ENCODE measurements at places on chromosomes 2 and 18.

DNA sequence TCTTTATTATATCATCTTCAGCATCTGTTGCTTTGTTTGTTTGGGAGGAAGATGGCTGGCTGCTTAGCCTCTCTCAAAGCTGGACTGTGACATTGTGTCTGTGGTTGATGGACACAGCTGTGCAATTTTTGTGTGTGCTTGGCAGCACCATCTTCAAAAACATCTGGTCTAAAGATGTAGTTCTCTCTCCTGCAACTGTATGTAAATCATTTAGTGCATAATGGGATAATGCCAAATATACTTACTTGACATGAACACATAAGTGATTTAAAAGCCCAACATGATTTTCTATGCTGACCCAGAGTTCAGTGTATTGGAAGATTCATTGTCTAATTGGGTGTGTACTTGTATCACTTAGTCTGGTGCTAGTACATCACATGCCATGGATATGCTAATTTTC, 112.2 kb downstream of the MAP4K4 start:
- DNase-seq, result no peak

- DNase-seq, result no peak
Observed at GRCh38 chr2:152488075-152488474, 153.1 kb downstream of the FMNL2 start.

DNA sequence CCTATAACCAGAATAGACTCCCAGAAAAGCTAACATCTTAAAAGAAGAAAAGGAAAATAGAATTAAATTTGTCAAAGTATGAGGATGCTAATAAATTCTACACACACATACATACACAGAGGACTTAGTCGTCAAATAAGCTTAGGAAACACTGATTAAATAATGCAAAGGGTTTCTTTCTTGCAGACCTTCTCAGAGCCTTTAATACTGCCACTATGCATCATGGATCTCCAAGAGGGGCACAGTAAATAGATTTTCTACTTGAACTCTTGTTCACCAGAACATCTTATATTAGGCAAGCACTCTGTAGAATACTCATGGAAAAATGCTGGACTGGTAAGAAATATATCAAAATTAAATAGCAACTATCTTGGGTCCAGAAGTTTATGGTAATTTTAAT, 69.4 kb downstream of the ANKRD44 start:
- DNase-seq, result no peak

DNA sequence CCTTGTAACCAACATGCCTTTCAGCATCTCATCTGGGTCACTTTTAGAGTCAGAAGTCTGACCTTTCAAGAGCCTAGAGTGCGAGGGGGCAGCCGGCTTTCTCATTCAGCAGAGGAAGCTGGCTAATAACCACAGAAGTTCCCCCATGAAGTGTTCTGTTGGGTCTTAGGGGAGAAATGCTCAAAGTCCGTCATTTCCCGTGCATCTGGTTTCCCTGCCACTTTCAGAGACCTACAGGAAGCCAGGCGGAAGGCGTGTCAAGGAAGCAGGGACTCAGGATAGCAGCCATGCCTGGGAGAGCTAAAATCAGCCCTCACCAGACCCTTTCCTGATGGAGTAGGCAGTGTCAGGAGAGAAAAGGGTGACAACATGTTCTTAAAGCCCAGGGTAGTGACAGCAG, 301.8 kb upstream of the ID2 start:
- no peak for DNase-seq

GRCh38 chr2:14524041-14524802, 108.3 kb upstream of the LRATD1 start:
- no peak for DNase-seq

DNA sequence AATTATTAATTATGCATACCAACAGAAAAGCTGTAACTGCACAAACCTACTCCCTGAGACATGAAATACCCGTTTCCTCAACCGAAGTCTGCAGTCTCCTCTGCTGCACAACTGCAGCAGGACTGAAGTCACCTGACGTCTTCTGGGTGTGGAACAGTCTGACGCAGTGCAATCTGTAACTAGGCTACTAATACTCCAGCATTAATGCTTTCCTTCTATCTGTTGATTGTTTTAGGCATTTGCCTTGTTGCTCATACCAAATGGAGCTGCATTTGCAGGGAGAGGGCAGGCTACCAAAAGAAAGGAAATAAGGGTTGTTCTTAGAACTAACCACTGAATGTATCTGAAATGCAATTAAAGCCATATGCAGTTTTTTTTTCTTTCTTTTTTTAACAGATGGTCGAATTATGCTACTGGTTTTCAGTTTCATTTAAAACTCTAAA, 40.1 kb downstream of the RTN4 start:
- DNase-seq, result peak; percentile 9

DNA sequence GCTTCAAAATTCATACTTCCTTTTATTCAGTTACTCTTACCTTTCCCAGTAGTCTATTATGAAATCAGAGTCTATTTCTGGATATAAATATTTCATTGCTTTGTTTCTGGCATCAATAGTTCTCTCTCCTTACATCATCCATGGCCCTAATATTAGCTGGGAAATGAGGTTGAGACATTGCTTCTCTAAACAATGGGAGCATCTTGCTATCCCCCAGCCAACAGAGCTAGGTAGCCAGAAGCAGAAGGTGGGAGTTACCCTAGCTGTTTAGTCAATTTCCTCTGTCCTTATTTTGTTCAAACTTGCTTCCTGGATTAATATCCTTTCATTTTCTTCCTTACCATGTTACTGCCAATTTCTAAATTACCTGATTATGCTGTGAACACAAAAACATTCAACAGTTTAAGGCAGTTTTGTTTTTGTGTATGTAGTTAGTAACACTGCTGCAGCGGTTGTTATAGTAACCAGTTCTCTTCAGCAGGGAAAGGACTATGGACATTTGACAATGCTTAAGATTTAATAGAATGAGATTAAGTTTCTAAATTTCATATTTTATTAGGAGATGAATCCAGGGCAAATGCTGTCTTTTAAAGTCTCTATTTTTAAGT, 160.5 kb upstream of the KCNJ3 start:
- DNase-seq, result no peak

DNA sequence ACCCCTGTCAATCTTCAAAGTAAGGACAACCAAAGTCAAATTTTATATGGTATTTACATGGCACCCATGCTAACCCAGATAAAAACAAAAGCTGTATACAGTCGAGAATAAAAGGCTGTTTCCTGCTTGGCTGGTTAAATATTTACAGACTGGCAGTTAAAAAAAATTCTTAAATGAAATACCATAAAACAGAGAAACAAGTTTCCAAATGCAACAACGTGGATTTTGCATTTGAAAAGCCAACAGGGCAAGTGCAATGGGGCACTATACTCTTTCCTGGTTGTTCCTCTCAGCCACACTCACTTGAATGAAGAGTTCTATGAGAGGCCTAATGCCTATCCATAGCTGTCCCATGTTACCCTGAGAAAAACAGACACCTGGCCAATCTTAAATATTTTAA, 6.1 kb upstream of the NR4A2 start:
- DNase-seq, result no peak

DNA sequence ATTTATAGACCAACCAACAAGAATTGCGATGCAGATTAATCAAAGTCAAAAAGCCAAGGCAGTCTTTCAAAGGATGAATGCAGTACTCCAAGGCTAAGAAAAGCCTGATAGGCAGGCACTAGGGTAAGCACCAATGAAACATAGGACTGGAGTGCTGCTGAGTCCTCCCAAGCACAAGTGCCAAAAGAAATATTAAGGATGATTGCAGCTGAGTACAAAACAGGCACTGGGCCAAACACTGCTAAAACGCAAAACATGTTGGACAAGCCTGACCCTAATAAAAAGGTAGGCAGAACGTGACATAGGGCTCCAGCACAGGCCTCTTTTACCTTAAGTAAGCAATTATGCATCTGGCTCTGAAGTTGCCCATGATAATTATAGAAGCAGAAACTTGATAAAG, 160.1 kb upstream of the LRP1B start:
- DNase-seq, result no peak

GRCh38 chr2:205033431-205033830, 488.2 kb downstream of the PARD3B start:
- DNase-seq, result no peak

- DNase-seq, result no peak
Observed at GRCh38 chr2:120702801-120703200, 32.9 kb upstream of the GLI2 start.

DNA sequence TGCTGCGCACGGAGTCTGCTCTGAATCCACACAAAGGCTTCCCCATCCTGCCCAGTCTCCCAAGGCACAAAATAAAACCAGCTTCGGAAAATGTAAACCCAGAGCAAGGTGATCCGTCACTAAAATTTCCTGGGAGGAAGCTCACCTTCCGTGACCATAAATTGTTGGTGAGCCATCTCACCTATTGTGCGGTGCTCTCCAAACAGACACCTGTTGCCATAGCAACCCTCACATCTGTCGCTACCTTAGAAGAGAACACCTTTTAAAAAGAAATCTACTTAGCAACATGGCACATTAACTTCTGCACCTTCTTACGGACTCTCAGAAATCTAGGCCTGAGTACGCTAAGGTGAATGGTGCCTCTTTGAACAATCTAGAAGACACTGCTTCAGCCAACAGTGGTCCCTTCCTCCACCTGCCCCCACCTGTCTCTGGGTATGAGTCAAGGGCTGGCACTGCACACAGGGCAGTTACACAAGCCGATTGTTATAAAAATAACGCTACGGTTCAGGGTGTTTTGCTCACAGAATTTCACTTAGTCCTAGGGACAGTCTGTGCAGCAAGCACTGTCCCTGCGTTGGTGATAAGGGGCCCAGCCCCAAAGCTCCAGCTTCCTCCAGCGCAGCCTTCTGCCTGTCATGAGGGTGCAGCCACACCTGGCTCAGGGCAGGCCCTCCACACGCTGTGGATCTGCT, 114.9 kb upstream of the ID2 start:
- DNase-seq, result no peak

- DNase-seq, result peak; percentile 18
Observed at GRCh38 chr2:9139491-9140443, 66.8 kb upstream of the ASAP2 start.

DNA sequence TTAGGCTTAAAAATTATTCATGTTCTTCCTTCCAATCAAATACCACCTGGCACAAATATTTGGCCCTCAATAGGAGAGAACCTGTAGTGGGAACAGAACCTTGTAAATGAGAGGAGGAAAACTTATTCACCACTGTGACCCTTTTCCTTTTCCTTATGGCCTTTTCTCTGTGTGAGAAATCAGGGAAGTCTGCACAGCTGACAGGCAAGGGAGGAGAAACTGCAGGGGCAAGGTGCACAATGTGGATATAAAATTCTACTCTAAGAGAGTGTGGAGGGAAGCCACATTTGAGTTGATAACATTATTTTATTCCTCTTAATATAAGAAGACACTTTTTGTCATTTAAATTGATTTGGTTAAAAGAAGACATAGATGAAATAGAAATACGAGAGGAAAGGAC, 1247.0 kb upstream of the CHAC2 start:
- DNase-seq, result no peak

GRCh38 chr2:164890544-164890943, 48.9 kb upstream of the COBLL1 start:
- no peak for DNase-seq

GRCh38 chr18:69980509-69980908, 32.8 kb upstream of the CD226 start:
- no peak for DNase-seq

DNA sequence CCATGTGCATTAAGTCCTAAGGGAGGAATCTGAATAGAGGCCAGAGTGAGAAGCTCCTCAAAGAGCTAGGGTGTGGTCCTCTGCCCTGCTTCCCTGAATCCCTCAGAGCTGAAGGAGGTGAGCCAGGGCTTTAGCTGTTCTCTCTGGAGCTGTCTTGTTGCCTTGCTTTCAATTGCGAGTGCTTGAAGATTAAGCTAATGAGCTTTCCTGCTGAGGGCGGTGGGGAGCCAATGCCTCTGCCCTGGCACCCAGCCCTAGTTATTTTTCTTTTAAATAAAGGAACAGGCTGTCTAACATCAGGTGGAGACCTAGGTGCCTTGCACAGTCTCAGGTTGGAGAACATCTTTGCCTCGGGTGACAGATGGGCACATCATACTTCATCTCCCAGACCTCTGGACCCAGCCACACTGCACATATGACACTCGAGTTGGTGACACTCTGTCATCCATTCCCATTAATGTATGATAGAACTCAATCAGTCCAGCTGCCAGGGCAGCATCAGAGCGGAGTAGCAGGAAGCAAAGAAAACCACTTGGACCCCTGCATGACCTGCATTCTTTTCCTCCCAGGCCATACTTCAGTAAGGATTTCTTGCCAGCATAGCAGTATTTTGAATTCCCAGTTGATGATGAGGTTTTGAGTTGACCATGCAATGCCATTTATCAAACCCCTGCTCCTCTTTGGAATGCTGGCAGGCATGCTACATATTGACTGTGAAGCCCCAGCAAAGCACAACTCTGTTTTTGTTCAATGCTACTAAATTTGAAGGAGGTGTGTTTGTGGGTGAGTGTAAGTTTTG, 292.7 kb downstream of the RNF144A start:
- no peak for DNase-seq

GRCh38 chr18:67875060-67875459, 358.5 kb upstream of the DSEL start:
- DNase-seq, result no peak

Data from stimulated activated CD8-positive, alpha-beta memory T cell treated with anti-CD3 and anti-CD28 coated beads, Interleukin-4, amount 100 ng/mL, for 1 hour (primary cell).